ENCODE measurements at places on chromosomes 7 and 10.

DNA sequence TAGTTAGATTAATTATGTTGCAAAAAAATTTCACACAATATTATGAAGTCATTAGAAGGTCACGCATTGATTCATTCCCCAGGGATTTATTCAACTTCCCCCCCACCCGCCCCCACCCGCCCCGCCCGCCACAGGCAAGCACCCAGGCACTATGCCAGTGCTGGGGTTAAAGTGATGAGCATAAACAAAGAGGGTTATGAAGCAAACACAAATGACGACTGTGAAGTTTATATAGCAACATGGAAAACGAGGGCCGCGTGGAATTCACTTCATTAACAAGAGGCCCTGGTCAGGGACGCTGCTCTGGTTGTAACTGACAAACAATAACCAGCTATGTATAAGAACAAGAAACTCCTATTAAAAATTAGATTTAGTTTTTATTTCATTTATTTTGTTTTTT lies 656.5 kb upstream of the COBL start:
- DNase-seq, result no peak

DNA sequence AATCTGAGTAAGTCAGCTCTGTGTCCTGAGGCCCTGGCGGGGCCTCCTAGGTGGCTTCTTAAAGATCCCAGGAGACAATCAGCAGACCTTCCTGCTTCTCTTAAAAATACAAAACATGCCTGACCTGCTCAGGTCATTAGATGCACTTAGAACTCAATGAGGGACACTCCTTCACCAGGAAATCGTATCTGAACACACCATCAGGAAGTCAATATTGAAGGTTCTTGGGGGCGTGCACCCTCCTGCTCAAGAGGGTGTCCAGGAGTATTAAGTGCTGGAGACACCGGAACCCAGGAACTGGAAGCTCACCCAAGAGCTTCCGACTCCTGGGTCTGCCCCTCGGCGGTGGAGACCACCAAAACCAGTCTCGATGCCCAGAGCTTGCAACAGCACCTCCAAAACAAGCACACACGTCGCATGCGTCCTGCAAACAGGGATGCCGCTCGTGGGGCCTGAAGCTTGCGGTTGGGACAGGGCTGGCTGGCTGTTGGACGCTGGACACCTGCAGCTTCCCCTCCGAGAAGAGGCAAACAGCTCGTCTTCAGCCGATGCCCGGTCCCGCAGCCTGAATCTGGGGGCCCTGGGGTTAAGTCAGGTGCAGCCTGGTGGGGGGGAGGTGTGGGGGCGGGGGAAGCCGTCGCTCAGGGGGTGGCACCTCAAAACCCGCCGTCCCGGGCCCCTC lies 803 bp downstream of the RAPGEF5 start:
- DNase-seq, result no peak

DNA sequence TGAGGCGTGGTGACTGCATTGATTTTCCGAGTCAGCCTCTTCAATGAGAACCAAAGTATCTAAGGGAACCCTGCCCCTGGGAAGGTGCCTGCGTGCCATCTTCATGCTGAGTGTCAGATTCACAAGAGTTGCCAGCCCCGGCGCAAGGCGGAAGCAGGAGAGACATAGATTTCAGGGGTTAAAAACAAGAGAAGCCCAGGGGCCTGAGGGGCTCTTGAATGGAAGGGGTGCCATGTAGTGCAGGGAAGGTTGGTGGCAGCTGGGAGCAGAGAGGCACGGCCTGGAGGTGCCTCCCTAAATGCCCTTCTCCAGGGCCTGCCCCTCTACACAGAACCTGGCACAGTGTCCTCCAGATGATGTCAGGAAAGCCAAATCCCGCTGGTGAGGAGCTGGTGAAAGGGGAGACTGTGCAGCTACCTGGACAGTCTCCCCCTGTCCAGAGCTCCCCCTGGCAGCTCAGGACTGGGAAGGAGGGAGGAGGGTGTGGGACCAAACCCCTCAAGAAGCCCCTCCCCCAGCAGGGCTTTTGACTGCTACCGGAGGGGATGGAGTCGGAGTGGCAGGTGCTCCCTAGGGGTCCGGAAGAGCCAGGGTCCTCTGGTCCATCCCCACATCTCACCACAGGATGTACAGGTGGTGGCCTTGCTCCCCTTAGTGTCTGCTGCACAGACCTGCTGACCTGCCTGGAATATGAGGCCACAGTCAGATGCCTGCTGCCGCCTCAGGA lies 137.9 kb downstream of the TCERG1L start:
- no peak for DNase-seq

GRCh38 chr10:97582169-97582568 lies 2.0 kb upstream of the HOGA1 start:
- DNase-seq, result no peak

GRCh38 chr7:106515321-106515720 lies 145.6 kb downstream of the CCDC71L start:
- peak; percentile 31 for DNase-seq

DNA sequence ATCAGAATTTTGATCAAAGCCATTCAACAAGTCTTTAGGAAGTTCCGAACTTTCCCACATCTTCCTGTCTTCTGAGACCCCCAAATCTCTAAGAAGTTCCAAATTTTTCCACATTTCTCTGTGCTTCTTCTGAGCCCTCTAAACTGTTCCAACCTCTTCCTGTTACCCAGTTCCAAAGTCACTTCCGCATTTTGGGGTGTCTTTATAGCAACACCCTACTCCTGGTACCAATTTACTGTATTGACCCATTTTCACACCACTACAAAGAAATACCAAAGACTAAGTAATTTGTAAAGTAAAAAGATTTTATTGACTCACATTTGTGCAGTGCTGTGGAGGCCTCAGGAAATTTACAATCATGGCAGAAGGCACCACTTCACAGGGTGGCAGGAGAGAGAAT lies 385.8 kb upstream of the GHITM start:
- DNase-seq, result no peak

DNA sequence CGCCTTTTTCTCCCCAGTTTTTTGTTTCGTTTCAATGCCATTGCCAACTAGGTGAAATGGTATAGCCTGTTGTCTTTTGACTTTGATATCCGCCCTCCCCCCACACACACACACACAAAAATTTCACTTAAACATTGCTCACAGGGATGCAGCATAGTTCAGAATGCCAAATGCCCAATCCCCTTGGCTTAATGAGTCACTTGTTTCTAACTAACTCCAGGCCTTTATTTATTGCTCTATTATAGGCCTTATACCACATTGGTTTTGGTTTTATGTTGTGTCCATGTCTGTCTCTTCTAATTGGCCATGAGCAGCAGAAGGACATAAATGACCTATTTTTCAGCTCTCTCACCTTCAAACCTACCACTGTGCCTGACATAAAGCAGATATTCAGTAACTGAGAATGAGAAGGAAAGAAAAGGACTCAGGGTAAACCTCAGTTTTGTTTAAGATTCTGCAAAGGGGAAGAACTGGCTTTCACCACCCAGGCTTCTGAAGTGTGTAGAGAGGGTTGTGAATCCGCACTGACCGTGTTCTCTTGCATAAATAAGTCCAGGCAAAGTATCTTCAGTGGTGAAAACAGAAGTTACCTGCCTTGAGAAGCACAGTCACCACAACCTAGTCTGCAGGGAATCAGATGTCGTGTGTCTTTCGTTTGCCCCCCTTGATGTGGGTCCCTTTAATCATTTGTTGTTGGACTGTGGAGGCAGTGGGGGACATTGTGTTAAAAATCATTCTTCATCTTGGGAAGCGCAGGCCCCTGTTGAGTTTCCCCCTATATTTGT lies 139.8 kb downstream of the CELF2 start:
- no peak for DNase-seq

- DNase-seq, result peak; percentile 22
These were observed 6.2 kb upstream of the OTUD1 start for GRCh38 chr10:23432639-23433038.

- DNase-seq, result no peak
These were observed 28.0 kb upstream of the COMTD1 start for GRCh38 chr10:75263806-75264205.

- no peak for DNase-seq
These were observed 2.0 kb downstream of the C10orf105 start for GRCh38 chr10:71717551-71717951.

GRCh38 chr7:30116771-30117170 lies 18.0 kb upstream of the MTURN start:
- peak; percentile 85 for DNase-seq

DNA sequence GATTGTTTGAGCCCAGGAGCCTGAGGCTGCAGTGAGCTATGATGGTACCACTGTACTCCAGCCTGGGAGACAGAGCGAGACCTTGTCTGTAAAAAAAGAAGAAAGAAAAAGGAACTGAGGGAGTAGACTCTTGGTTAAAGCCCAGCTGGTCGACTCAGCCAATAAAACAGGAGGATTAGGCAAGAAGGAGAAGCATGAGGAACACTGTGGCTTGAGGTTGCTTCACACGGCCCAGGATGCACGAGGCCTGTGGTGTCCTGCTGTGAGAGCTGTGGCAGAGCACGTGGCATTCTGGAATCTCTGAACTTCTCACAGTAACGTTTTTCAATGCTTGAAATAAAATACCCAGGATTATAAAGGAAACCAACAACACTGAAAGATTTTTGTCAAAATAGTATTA lies 93.3 kb downstream of the CUL2 start:
- peak; percentile 83 for DNase-seq

GRCh38 chr10:88227342-88228018 lies 355.6 kb downstream of the RNLS start:
- DNase-seq, result no peak

GRCh38 chr10:49369216-49370162 lies 26.4 kb downstream of the DRGX start:
- no peak for DNase-seq

DNA sequence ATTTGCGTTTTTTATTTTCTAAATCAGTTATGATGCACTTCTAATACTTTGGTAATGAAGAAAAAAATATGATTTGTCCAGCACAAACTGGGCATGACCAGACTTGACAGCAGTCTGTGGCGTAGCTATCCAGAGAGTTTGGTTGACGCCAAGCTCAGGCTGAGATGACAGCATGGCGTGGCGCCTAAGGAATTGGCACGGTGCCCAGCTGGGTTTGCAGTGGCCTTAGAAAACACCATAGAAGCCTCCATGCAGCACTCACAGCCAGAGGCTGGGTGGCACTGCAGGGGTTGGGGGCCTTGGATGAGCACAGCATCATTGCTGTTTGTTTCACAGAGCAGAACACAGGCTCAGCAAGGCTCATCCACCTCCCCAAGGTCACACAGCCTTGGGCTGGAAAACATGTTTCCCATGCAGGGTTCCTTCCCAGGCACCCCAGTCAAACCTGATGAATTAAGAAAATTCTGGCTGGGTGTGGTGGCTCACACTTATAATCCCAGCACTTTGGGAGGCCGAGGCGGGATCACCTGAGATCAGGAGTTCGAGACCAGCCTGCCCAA lies 88.9 kb downstream of the GTF2IRD1 start:
- no peak for DNase-seq

DNA sequence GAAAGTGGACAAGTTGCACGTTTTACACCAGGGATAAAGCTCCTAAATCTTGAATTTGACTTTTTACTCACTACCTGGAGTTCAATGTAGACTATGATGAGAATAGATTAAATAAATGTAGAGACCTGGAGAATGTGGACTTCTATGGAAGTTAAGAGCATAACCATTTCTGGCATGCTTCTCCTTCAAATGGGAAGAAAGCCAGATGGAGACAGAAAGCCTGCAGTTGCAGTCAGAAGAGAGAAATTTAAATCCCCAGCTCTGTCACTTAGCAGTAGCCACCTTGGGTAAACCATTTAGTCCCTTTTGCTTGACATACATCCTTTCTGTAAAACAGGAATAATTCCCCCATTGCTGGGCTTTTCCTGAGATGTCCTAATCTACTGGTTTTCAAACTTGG lies 355.3 kb upstream of the AUTS2 start:
- DNase-seq, result no peak

DNA sequence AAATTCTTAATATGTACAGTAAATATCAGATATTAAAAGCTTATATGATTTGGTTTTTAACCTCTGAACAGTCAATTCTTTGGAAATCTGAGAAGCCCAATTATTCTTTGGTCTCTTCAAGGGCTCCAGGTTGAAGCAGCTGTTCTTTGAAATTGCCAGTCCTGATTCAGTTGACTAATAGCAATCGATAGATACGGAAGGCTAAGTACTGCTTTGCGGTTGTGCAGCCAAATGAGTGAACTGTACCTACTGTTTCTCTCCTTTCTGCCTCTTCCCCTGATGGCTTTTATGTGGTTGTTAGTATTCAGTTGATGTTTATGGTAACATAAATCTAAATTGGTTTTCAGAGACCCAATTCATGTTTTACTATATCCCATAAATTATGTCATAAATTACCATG lies 103.1 kb upstream of the RPA3 start:
- DNase-seq, result no peak

DNA sequence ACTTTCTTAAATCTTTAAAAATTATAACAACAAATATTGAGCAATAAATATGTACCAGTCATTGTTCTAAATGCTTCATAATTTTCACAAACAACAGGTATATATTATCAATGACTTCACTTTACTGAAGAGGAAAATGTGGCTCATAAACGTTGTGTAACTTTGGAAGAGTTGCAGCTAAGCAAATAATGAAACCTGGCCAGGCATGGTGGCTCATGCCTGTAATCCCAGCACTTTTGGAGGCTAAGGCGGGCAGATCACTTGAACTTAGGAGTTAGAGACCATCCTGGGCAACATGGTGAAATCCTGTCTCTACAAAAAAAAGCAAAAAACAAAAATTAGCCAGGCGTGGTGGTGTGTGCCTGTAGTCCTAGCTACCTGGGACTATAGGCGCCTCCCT lies 71.9 kb upstream of the AMPH start:
- DNase-seq, result no peak

GRCh38 chr7:105210721-105211205 lies 178.0 kb downstream of the SRPK2 start:
- no peak for DNase-seq

DNA sequence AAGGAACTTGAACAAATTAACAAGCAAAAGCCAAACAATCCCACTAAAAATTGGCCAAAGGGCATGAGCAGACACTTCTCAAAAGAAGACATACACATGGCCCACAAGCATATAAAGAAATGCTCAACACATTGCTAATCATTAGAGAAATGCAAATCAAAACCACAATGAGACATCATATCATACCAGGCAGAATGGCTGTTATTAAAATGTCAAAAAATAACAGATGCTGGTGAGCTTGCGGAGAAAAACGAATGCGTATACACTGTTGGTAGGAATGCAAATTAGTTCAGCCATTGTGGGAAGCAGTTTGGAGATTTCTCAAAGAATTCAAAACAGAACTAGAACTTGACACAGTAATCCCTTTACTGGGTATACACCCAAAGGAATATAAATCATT lies 311.7 kb upstream of the HPS1 start:
- DNase-seq, result no peak

DNA sequence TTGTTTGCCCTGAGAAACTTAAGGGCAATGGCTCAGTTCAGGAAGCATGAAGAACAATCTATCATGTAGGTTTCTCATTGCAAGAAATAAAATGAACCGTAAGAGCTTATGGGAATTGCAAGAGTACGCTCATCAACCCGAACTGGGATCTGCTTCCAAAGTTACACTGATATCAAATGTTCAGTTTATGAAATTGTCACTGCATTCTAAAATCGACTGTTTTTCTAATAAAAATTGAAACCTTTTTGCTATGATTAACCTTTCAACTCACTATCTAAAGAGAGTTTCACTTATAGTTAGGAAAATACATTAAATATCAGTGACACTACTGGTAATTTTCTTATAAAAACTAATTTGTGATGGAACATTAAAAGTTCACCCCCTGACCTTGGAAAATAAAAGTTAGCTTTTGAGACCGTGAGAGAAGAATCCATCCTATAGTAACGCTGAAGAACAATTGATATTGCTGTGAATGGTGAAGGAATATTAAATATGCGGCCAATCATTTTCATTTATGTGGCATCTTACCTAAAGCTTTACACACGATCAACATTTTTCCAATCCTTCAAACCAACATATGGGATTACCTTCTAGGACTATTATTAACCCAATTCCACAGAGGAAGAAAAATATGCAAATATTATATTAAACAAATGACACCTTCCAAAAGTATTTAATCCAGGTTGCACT lies 2.2 kb downstream of the MEOX2 start:
- DNase-seq, result no peak

Measured in AG10803 (cell line).